MCF 10A (cell line): ENCODE measurements at places on chromosomes 5 and 9. TPM values are rescaled to one million over a fixed set of nuclear protein-coding genes. Genes with fewer than 3 reads are reported as not detected.

Gene ACTBL2
- total RNA-seq = 0.10 TPM in 1 of 2 replicates, not detected in the other

Gene CNTLN
- total RNA-seq = 6.7 and 7.4 TPM in 2 replicates

Gene C9orf153
- total RNA-seq = 0.19 TPM in 1 of 2 replicates, not detected in the other

Gene SCGB3A2
- total RNA-seq = not detected in 2 replicates

Gene MTX3
- total RNA-seq = 23.9 and 28.2 TPM in 2 replicates

Gene SLC25A48
- total RNA-seq = not detected in 2 replicates

Gene FAM174A
- 9.7 and 15.4 TPM in 2 replicates for total RNA-seq

Gene C5orf46
- 2.1 and 5.7 TPM in 2 replicates for total RNA-seq

Gene BTNL8
- total RNA-seq = not detected in 2 replicates

Gene GRIA1
- not detected in 2 replicates for total RNA-seq

Gene KLHL3
- 0.27 and 0.49 TPM in 2 replicates for total RNA-seq

Gene PLAC8L1
- total RNA-seq = 2.5 and 3.0 TPM in 2 replicates

Gene TICAM2
- total RNA-seq = 3.7 and 8.3 TPM in 2 replicates

Gene TEX48
- not detected in 2 replicates for total RNA-seq

Gene WWC1
- total RNA-seq = 27.8 and 47.0 TPM in 2 replicates

Gene MBLAC2
- total RNA-seq = 9.1 and 9.4 TPM in 2 replicates

Gene CENPH
- total RNA-seq = 14.1 and 21.9 TPM in 2 replicates

Gene IFNK
- total RNA-seq = not detected in 2 replicates

Gene ANP32B
- total RNA-seq = 218 and 245 TPM in 2 replicates

Gene SMIM3
- total RNA-seq = 21.7 and 26.1 TPM in 2 replicates

Gene THBS4
- 0.82 and 1.2 TPM in 2 replicates for total RNA-seq

Gene CCDC192
- total RNA-seq = not detected in 2 replicates
